Osteoblast (primary cell): ENCODE measurements at places on chromosomes 7 and 10. TPM values are rescaled to one million over a fixed set of nuclear protein-coding genes. Genes with fewer than 3 reads are reported as not detected.
A peak's percentile ranks its signal among the peaks of the same experiment; 100 is the strongest.

DNA sequence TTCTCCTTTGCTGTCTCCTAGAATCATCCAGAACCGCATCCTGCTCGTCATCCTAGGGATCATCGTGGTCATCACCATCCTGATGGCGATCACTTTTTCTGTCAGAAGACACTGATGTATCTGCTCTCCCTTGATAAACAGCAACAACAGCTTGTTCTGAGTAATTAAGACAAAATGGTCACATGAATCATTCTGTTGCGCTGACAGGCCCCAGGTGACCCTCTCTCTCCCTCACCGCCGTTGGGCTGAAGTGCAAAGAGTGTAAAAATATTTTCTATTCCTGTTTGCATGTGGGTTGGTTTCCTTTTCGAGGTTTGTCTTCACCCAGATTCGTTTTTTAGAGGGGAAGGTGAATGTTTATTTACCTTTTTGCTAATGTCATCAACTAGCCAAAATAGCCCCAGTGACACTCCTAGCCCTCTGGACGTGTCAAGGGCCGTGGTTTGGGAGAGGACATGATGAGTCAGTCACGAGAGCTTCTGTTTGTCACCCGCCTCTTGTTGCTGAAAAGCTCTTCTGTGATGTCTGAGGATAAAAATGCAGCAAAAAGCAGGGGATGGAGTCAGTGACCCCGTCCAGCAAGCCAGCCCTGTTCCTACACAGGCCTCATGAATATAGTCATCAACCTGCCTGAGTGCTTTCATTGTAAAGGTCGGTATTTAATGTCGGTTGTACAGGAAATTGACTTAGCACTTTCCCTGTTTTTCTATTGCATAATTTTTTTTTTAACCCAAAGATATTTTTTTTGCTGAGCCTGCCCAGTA, 134.6 kb upstream of the TCF7L2 start:
- peak; percentile 89 for DNase-seq

- DNase-seq = peak; percentile 96
These were observed 106.7 kb downstream of the TNS3 start for GRCh38 chr7:47474937-47475879.

GRCh38 chr10:92756201-92757065, 66.7 kb downstream of the HHEX start:
- no peak for DNase-seq

GRCh38 chr10:13769946-13770345, 183.2 kb downstream of the PRPF18 start:
- DNase-seq = no peak

- no peak for DNase-seq
These were observed at the start of gene VWA2 for GRCh38 chr10:114239117-114239993. TSS of gene VWA2 (plus strand) at chr10:114239254. CDS start at chr10:114248714, 9,460 bp downstream.

DNA sequence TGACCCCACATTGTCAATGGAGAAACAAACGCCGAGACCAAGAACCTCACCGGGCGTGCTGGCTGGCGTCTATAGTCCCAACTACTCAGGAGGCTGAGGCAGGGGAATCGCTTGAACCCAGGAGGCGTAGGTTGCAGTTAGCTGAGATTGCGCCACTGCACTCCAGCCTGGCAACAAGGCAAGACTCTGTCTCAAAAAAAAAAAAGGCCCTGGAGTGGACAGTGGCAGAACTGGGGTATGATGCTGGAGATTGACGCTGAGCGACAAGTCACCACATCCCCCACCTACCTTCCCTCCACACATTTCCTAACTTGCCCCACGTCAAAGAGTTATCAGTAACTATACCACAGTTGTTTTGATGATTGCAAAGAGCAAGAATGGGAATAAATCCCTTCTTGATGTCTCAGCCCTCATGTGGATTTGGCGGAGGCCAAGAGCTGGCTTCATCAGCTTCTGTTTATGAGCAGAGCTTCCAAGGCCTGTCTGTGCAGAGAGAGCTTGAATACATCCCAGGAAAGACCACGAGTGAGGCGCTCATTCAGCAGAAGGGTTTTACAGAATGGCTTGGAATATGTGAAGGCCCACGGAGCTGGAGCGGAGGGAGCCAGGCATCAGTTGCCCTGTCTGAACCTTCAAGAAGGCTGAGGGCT, 28.0 kb upstream of the TNS3 start:
- DNase-seq = no peak

DNA sequence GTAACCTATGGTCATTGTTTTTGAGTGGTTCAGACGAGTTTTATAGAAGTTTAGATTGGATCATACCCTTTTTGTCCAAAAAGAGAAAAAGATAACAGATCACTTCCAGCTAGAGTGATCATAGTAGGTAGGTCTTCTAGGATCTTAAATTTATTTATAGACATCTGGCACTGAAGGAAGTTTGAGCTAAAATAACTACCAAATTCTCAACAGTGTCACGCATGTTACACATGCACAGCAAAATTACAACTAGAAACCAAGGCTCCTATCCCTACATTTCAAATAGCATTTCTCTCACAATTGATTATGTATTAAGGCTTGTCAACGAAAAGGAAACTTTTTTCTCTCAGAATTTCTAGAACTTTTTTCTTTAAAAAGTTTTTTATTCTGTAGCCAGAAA, 2.3 kb downstream of the CALU start:
- no peak for DNase-seq

DNA sequence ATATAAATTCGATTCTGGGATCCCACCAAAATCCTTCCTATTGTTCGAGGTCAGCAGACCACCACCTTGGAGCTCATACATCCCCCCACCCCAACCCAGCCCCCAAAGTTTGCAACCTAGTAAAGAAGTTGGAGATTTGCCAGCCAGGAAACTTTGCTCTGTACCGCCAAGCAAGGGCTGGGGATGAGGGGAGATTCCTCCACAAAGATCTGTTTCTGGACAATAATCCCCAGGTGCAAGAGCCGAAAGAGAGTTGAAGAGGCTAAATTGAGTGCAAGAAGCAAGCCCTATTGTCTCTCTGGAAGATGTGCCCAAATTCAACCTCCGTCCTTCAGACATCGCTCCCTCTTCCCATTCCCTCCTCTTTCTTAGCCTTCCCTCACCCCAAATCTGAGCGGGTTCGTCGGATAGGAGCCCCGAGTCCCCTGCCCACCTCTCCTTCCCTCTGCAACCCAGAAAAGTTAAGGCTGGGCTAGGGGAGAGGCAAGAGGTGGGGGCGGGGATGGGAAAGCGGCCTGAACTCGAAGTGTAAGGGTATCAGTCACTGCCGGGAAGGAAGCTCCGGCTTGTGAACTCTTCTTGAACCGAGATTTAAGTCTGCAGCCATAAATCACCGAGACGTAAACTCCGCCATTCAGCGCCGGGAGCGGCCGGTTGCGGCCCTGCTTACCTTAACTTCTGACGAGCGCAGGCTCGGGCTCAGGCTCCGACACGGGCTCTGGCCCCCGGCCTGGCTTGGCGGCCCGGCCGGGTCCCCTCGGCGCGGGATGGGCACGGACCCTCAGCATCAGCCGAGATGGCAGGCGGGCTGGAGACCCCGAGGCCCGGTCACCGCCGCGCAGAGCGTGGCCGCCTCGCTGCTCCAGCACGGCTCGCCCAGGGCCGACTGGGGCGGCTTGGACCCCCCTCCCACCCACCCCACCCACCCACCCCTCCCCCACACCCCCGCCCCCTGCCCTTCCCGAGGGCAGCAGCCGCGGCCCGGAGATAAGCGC, 10.8 kb upstream of the HOXA2 start:
- peak; percentile 85 for DNase-seq

GRCh38 chr10:44607116-44607515, 222.2 kb upstream of the CXCL12 start:
- DNase-seq = no peak

DNA sequence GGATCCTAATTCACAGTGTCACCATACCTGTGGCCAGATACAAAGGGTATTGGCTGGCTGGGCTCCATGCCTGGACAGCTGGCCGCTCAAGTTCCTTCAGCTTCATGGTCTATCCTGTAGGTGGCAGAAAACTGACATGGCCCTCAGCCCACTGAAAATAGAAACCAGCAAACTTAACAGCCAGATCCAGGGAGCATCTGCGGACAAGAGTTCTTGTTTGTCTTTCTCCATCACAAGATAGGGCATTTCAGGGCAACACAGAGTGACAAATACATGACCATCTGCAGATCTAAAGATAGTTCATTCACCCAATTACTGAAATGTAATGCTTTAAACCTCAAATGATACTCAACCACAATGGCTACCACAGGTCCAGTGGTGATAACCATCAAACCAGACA, 2.8 kb downstream of the SEC31B start:
- DNase-seq = peak; percentile 53

- DNase-seq = peak; percentile 48
These were observed 15.3 kb upstream of the TMEM248 start for GRCh38 chr7:66905689-66906088.

DNA sequence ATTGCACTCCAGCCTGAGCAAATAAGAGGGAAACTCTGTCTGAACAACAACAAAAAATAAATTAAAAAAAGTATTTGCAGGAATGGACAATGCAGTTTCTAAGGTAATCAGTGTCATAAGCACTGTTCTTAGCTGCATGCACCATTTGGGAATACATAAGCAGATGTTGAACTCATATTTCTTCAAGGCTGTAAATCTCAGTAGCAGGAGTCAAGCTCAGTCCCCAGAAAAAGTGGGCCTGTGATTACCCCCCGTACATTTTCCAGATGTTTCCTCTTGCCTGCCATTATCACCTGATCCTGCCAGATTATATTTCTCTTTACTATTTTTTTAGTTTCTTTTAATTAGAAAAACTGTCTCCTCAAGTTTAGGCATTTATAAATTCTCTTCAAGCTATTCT, 667.6 kb upstream of the ANKRD30A start:
- no peak for DNase-seq

DNA sequence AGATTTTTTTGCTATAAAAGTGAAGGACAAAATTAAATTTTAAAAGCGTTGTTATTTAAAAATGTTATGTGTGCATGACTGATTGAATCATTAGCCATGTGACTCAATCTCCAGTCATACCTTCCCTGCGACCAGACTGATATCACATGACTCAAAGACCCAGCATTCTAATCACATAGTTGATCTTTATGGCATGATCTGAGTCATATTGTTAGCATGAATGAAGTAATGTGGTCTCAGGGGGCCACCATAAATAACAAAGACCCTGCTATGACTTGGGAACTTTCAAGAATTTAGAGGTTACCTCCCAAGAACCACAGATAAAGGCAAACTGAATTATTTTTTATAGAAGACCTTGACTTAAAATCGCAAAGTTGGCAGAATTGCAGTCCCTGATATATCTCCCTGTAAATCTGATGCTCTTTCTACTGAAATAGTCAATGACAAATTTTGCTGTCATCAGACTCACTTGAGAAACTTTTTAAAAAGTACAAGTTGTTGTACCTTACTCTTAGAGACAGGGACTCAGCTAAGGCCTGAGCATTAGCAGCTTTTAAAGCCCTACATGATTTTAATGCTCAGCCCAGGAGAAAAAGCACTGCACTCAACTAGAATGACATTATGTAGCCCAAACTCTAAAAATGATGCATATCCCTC, 717.3 kb downstream of the XPNPEP1 start:
- DNase-seq = peak; percentile 5

GRCh38 chr10:102299873-102300272, 54.5 kb downstream of the GBF1 start:
- DNase-seq = peak; percentile 63

- no peak for DNase-seq
These were observed 19.7 kb downstream of the ESYT2 start for GRCh38 chr7:158809596-158809995.

- DNase-seq = no peak
These were observed 14.6 kb downstream of the FGL2 start for GRCh38 chr7:77184990-77185389.

DNA sequence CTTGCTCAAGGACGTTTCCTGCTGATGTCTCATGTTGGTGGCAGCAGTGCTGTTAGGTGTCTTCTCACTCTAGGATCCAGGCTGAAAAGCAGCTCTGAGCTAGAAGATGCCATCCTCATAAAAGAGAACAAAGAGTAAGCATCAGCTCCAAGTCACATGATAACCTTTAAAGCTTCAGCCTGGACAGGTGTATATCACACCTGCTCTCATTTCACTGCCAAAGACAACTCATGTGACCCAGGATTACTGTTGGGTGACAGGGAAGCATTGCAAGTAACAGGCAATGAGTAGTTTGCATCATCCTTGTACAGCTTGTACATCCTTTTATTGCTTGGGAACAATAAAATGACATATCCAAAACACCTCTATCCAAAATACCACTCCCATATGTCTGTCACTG, 423.4 kb upstream of the DPP6 start:
- no peak for DNase-seq

- no peak for DNase-seq
These were observed 111.0 kb downstream of the CDK6 start for GRCh38 chr7:92725161-92725925.

DNA sequence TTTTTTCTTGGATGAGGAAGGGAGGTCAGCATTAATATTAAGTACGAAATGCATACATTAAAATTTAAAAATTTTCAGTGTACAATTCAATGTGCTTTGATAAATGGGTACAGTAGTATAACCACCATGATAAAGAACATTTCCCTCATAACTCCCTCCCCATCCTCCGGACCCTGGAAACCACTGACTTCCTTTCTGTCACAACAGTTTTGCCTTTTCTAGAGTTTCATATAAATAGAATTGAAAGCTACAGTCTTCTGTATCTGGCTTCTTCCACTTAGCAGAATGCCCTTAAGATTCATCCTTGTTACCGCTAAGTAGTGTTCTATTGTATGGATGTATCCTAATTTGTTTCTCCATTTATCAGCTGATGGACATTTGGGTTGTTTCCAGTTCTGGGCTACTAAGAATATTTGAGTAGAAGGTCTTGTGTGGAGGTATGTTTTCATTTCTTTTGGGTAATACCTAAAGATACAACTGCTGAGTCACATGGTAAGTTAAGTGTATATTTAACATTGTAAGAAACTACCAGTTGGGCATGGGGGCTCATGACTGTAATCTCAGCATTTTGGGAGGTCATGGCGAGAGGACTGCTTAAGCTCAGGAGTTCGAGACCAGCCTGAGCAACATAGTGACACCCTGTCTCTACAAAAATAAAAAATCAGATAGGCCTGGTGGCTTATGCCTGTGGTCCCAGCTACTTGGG, 30.8 kb downstream of the ABI1 start:
- no peak for DNase-seq

- DNase-seq = peak; percentile 90
These were observed 48.9 kb downstream of the DLG5 start for GRCh38 chr10:77877441-77878344.

GRCh38 chr10:21831986-21832820, 171.3 kb downstream of the DNAJC1 start:
- DNase-seq = peak; percentile 88

- DNase-seq = no peak
These were observed 554.9 kb downstream of the KCNMA1 start for GRCh38 chr10:77082601-77083252.

DNA sequence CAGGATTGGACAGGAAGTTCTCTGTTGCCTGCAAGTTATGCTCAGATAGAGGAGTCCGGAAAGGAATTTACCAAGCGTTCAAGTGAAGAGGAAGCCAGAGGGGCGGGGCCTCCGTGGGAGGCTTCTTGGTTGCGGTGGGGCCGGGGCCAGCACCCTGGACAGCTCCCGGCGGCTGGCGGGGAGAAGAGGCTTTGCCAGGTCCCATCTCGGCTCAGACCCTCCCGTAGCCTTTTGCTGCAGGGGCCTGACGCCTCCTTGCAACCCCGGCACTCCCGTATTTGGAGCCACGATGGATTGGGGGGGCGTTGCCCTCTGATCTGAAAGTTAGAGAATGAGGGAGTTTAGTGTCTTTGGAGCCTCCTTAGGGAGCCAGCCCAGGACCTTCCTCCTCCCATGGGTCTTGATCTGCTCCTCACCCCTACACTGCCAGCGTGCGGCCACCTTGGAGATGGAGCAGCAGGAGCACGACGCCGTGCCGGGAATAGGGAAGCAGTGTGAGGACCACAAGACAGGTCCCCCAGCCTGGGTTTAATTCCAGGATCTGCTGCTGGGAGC, 3.1 kb upstream of the SLC18A3 start:
- DNase-seq = peak; percentile 98

The LRRC4 gene
- total RNA-seq = 0.29 and 0.72 TPM in 2 replicates

The FAM25G gene
- total RNA-seq = not detected in 2 replicates

The ERVW-1 gene
- not detected in 2 replicates for total RNA-seq

The IGFBP1 gene
- total RNA-seq = 0.59 and 4.0 TPM in 2 replicates
